Right hindlimb (tissue), 1 donor: ENCODE measurements at places on chromosomes 3 and 15.

- no peak for DNase-seq
Observed at GRCh38 chr3:128307029-128307633, 153.8 kb downstream of the EEFSEC start.

DNA sequence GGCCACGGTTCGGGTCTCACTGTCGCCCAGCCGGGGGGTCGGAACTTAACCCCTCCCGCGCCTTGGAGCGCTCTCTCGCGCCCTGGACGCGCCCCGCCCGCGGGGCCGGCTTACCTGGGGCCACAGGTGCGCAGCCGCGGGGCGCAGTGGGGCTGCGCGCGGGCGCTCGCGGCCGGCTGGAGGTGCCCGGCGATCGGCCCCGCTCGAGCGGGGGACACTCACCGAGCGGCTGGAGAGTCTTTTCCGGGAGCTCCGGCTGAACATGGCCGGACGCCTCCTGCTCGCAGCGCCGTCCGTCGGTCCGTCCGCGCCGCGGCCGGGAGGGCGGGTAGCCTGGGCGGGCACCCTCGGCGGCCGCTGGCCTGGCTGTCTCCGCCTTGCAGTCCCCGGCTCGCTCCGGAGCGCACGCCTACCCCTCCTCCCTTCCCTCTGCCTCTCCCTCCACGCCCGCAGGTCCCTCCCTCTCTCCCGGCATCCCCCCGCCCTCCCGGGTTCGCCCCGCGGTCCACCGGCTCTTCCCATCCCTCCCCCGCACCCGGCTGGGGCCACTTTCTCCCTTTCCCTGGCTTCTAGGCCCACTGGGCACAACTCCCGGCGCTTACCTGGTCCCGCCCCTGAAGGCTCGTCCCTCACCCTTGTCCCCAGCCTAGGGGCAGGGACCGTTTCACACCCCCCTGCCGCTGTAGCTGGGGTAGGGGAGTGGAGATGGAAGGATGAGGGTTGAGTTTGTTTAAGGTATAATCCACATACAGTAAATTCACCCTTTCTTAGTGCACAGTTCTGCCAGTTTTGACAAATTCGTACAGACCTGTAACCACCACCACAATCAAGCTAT is 220.1 kb upstream of the PRICKLE2 start:
- DNase-seq = peak; percentile 76

DNA sequence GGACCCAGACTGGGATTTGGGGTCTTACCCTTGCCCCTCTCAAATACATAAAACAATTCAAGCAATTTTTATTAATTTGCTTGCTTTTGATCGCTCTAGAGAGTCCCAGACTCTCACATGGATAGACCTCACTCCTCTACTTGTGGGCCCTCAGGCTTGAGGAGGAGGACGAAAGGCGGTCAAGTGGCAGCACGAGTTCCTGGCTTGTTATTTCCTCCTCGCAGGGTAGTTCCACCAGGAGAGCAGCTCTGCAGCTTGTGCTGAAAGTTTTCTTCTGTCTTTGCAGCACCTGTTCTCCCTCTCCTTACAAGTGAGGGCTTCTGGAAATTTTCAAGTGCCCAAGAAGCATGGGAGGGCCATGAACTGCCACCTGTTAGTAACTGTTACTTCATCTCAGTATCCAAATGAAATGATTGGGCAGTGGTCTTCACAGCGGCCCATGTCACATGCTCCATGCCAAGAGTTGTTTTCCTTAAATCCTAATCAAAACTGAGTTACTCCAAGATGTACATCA is 22.7 kb downstream of the ABI3BP start:
- no peak for DNase-seq

GRCh38 chr15:57932348-57932747 is 133.2 kb downstream of the ALDH1A2 start:
- DNase-seq = no peak

GRCh38 chr3:36606871-36607765 is 157.2 kb downstream of the DCLK3 start:
- no peak for DNase-seq
